ENCODE measurements at places on chromosomes 2 and 18.
A peak's percentile ranks its signal among the peaks of the same experiment; 100 is the strongest.

- no peak for DNase-seq
Observed at GRCh38 chr2:188204824-188205223, 86.8 kb upstream of the GULP1 start.

- DNase-seq = peak; percentile 22
Observed at GRCh38 chr2:126843081-126843480, 55.6 kb upstream of the TEX51 start.

DNA sequence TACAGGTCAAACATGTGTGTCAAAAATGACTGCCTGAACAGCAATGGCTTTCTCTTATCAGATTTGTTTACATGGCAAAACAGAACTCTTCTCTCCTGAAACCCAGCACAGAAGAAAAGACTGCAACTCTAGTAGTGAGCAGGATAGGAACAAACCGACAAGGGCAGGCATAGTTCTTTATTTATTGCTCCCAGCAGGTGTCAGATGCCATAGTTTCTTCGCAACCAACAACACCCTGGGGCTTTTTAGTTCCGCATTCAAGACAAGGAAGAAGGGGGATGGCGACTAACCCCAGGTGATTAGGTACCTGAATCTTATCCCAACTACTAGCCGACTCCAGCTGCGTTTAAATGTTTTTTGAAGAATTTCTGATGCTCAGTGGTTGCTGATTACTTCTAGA, 367.5 kb upstream of the FIGN start:
- DNase-seq = no peak

GRCh38 chr2:107258531-107259407, 372.8 kb upstream of the ST6GAL2 start:
- DNase-seq = no peak

GRCh38 chr2:5915881-5916310, 223.7 kb downstream of the SOX11 start:
- no peak for DNase-seq

DNA sequence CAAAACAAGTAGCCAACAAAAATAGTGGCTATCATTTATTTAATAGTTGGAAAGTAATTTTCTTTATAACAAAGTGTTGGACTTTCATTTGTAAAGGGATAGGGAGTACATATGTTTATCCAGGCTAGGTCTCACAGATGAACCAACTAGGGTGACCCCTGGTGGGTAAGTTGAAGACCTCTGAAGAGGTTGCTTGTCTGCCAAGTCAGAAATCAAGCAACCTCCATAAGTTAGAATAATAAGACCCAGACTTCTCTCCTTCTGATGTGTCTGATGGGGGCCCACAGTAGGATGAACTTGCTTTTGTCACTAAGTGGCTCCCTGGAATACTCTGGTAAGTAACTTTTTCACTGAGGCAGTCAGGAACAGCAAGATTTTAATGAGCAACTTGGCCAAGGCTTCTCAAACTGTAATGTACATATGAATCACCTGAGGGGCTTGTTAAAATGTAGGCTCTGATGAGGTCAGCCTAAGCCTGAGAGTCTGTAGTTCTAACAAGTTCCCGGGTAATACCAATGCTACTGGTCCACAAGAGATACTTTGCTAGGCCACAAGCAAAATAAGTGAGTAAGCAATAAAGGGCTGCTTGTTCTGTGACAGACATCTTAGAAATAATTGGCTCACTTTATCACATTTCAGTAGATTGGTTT, 319.6 kb downstream of the PIK3C3 start:
- DNase-seq = no peak

- DNase-seq = no peak
Observed at GRCh38 chr2:213065583-213066442, 85.6 kb downstream of the IKZF2 start.

GRCh38 chr2:142045641-142046040, 85.2 kb downstream of the LRP1B start:
- DNase-seq = no peak

DNA sequence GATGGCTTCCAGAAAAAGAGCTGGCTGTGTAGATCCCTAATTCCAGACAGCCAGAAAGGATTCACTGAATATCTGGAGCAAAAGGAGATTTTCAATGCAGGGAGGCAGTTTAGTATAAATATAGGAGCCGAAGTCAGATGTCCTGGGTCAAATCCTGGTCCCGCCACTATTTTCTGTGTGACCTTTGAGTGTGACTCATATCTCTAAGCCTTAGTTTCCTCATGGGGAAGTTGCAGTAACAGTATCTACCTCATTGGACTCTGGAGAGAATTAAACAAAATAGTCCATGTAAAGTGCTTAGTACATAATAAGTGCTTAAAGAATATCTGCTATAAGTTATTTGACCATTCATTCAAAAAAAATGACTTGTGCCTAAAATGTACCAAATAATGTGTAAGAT, 52.1 kb upstream of the ITGA6 start:
- no peak for DNase-seq

GRCh38 chr2:25877431-25878360, 591 bp downstream of the ASXL2 start:
- DNase-seq = peak; percentile 68

Measured in anterior cingulate cortex (tissue), 58 donors.